ENCODE measurements at places on chromosomes 1 and 21. TPM values are rescaled to one million over a fixed set of nuclear protein-coding genes. Genes with fewer than 3 reads are reported as not detected.

Gene KIF17
- total RNA-seq = 0.87 TPM

Gene OR2T3
- not detected for total RNA-seq

Gene FALEC
- total RNA-seq = not detected

Gene PDE9A
- 5.0 TPM for total RNA-seq

Gene SH3BP5L
- 42.8 TPM for total RNA-seq

Gene SPRR3
- total RNA-seq = not detected

Gene CFHR3
- not detected for total RNA-seq

Gene VPS13D
- total RNA-seq = 20.0 TPM

- no peak for DNase-seq
These were observed 189.9 kb upstream of the AJAP1 start for GRCh38 chr1:4464478-4464877.

- no peak for DNase-seq
These were observed 52.0 kb upstream of the TMPRSS2 start for GRCh38 chr21:41559658-41560631.

DNA sequence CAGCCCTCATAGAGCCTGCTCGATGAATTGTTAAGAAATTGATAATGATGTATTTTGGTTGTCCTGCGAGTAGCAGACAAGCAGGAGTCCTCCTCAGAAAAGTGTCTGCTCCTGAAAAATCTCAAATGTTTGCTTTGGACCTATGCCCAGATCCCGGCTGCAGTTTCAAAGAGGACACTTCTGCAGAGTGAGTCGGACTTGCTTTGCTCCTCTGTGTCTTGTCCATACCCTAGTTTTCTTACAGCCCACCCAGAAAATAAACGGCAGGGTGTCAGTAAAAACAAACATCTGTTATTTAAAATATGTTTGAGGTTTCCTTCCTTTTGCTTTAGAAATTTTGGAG is 2.8 kb downstream of the S100A10 start:
- no peak for DNase-seq

DNA sequence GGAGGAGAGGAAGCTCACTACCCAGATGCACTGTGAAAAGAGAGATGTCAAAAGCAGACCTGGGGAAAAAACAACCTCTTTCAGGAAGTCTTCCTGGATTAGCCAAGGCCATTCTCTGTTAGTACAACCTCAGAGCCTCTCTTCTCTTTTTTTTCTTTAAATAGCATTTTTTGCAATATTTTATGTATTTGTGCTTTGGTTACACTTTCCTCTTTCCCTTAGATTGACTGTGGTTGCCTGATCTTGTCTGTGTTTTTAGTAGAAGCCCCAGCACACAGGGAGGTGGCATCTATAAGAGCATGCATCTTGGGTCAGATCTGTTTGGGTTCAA is 18.8 kb downstream of the SLC26A9 start:
- DNase-seq = no peak

DNA sequence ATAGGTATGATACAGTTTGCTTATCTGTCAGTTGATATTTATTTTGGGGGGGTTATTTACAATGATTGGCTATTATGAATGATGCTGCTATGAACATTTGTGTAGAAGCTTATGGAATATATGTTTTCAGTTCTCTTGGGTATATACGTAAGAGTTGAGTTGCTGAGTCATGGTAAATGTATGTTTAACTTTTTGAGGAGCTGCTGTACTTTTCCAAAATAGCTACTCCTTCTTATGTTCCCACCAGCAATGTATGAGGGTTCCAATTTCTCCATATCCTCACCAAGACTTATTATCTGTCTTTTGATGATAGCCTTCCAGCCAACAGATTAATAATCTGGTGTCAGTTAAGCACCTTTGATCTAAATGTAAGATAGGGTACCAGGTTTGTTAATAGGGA is 11.9 kb downstream of the SOAT1 start:
- DNase-seq = no peak

GRCh38 chr1:22454476-22455056 is 2.9 kb downstream of the ZBTB40 start:
- DNase-seq = no peak

GRCh38 chr1:231279081-231279480 is 38.1 kb downstream of the GNPAT start:
- peak; percentile 33 for DNase-seq

GRCh38 chr1:236689713-236690569 is 3.6 kb downstream of the ACTN2 start:
- peak; percentile 92 for DNase-seq

DNA sequence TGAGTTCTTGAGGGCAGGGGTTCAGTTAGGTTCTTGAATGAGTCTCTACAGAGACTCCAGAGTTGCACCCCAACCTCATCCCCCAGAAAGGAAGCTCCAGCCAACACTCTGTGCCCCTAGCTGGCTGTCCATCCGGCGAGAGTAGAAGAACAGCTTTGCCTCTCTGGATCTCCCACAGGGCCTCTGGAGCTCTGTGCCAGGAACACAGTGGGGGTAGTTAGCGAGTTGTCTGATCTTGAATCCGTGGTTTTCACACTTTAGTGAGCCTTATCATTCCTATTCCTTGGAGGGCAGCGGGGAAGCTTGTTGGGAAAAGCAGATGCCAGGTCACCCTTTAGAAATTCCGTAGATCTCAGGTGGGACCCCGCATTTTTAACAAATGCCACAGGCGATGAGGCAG is 45.0 kb downstream of the STUM start:
- DNase-seq = no peak

DNA sequence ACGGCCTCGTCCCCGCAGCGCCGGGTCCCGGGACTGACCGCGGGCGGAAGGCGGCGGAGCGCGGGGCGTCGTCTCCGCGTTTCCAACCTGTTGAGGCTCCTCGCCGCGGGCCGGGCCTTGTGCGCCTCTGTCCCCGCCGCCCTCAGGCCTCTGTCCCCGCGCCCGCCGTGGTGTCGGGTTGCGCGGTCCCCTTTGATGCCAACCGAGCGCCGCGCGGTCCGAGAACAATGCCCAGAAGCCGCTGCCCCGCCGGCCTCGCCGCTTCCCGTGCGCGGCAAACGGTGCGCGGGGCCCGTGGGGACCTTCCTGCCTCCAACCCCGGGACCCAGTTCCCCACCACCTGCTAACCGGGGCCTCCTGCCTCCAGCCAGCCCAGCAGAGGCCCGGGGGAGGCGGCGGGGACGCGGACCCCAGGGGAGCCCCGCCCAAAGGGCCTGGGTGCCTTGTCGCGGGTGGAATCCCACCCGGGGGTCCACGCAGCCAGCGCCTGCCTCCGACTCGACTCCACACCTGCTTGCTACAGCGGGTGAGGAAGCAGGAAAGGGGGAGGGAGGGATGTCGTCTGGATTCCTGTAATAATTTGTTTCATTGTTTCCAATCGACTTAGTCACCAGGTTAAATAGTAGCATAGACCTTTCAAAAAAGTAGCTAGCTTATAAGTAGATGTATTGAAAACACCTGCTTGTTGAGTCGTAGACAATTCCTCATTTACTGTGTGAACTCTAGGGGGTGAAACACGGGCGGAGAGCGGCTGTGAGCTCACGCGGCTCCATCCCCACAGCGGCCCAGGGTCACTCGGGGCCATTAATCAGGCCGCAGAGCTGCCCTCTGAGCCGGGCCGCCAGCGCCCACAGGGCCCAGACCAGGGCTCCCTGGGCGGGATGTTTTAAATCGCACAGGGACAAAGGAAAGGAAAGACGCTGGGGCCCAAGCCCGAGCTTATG is 1.1 kb downstream of the COL18A1 start:
- peak; percentile 97 for DNase-seq

Measured in renal cortical epithelial cell (primary cell).